Renal pelvis (tissue), 12 donors: ENCODE measurements at places on chromosomes 3 and 15. TPM values are rescaled to one million over a fixed set of nuclear protein-coding genes. Genes with fewer than 3 reads are reported as not detected.

Gene MYEF2
- polyA plus RNA-seq: 86.4 TPM

Gene CHAC1
- polyA plus RNA-seq: 3.3 TPM

Gene CDCP1
- 1.0 TPM for polyA plus RNA-seq

Gene CAMP
- polyA plus RNA-seq: 1.5 TPM

Gene FAM107A
- 3.5 TPM for polyA plus RNA-seq

Gene TEX55
- not detected for polyA plus RNA-seq

Gene ESYT3
- 1.6 TPM for polyA plus RNA-seq

Gene ARL8B
- 69.2 TPM for polyA plus RNA-seq
